ENCODE measurements at places on chromosomes 3 and 15.

DNA sequence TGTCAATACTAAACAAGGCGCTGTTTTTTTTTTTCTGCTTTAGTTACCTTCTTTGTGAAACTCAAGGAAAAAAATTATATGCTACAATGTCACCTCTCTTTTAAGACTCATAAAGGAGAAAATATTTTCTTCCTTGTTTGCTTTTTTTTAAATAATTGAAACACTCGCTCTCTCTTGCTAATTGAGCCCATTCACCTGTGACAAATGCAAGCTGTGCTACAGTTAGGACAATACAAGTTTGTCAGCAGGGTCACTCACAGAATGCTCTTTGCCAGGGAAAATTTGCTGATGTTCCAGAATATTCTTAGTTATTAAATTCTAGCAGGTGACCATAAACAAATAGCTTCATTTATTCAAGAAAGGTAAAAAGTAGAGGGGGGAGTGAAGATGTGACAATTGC lies 375.9 kb upstream of the DPPA4 start:
- DNase-seq: no peak

- no peak for DNase-seq
These were observed 119.2 kb upstream of the CMC1 start for GRCh38 chr3:28122227-28122626.

GRCh38 chr15:64521201-64521600 lies 60.8 kb downstream of the ZNF609 start:
- no peak for DNase-seq

DNA sequence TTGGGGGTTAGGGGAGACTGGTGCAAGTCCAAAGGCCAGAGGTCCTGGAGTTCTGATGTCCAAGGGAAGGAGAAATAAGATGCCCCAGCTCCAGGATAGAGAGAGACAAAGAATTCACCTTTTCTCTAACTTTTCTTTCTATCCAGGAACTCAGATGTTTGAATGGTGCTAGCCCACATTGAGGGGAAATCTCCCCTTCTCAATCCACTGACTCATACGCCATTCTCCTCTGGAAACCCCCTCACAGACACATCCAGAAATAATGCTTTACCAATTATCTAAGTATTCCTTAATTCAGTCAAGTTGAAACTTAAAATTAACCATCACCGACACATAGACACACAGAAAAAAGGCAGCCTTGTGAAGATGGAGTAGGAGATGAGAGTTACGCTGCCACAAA lies 1085.2 kb downstream of the NSUN3 start:
- DNase-seq: no peak

- DNase-seq: no peak
These were observed 943.6 kb downstream of the DIPK2A start for GRCh38 chr3:144915202-144915601.

DNA sequence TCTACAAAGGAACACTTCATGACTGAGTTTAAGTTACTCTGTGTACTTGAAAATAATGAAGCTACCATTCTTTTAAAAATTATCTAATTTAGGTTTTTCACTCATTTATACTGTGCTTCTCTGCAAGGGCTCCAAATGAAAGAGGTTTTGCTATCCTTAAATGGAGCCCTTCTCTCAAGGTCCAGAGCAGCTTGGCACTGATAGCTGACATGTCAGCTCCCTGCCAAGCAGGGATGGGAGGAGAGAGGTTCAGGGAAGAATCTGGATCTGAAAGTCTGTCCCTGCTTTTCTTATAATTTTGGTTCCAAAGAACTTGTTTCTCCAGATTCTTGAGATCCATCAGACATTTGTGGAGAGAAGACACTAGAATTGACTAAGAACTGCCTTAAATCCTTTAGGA lies 39.1 kb downstream of the MRPS11 start:
- no peak for DNase-seq

- no peak for DNase-seq
These were observed 158.2 kb upstream of the TSC22D2 start for GRCh38 chr3:150249779-150250470.

GRCh38 chr3:12906916-12907290 lies 65.5 kb upstream of the RPL32 start:
- no peak for DNase-seq

- no peak for DNase-seq
These were observed 184.8 kb upstream of the THRB start for GRCh38 chr3:24679429-24679828.

GRCh38 chr3:100536093-100536492 lies 43.7 kb downstream of the TMEM45A start:
- DNase-seq: no peak

DNA sequence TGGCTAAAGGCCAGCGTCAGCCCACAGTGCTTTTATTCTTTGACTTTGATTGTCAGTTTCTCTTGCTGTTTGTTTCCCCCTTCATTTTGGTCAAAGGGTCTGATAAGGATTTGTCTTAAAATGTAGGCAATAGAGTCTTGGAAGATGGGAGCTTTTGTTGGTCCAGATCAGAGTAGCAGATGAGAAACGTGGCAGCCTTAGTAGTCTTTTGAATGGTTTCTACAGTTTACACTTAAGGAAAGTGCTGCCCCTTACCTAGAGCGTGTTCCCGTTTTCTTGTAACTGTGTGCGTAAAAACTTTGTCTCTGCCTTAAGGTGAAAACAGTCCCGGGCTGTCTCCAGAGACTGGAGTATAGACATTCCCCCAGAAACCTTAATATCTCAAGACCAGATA lies 630 bp downstream of the LXN start:
- DNase-seq: no peak

DNA sequence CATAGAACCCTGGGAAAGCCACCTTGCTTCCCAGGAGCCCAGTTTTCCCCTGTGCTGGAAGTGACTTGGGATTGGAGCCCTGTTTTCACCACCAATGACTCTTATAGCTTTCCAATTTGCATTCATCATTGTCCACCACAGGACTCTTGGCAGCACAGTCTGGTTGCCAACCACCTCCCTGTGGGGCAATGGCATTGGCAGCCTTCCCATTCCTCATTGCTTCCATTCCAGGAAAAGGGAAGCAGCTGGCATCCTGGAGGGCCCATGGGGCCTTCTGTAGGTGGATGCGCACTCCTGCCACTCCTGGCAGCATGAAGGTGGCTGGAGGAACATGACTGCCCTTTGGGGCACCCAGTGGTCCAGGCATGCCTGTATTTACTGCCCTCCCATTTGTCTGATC lies 57.7 kb downstream of the FEM1B start:
- DNase-seq: no peak

- DNase-seq: no peak
These were observed 242.9 kb downstream of the FHIT start for GRCh38 chr3:61008153-61008997.

GRCh38 chr3:13141991-13142412 lies 68.8 kb upstream of the IQSEC1 start:
- no peak for DNase-seq

GRCh38 chr3:183081459-183082183 lies 17.7 kb downstream of the MCCC1 start:
- no peak for DNase-seq
